Fibroblast of skin of scalp (primary cell): ENCODE measurements at places on chromosomes 1 and 21.
A peak's percentile ranks its signal among the peaks of the same experiment; 100 is the strongest.

GRCh38 chr1:72693899-72694298 is 411.6 kb upstream of the NEGR1 start:
- no peak for DNase-seq

GRCh38 chr1:111488669-111489068 is 14.8 kb downstream of the ADORA3 start:
- no peak for DNase-seq

GRCh38 chr1:190578017-190578416 is 100.4 kb upstream of the BRINP3 start:
- peak; percentile 22 for DNase-seq

DNA sequence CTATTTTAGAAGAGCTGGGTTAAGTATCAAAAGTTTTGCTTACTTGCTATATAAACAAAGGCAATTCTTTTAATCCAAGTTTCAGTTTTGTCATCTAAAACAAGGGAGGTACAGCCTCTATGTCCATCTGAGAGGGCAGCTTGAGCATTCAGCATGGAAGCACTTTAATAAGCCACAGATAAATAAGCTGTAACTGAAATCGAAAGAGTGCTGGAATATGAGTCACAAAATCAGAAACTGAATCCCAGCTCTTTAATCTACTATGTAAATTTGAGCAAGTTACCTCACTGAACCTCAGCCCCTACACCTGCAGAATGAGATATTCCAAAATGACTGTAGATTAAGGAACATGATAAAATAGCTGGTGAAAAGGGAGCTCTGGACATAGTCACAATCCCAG is 80.0 kb upstream of the HP1BP3 start:
- no peak for DNase-seq

- DNase-seq = peak; percentile 43
These were observed 224.4 kb downstream of the DSCAM start for GRCh38 chr21:40622531-40622930.
